Activated T-helper 2 cell treated with anti-CD3 and anti-CD28 coated beads, Interferon-gamma antibody, Interleukin-2, Interleukin-4, amounts not matched to agents 10 μg/mL and 5 μg/mL and 100 μg/mL, durations not matched to agents 14 hours and 24 hours and 36 hours (primary cell): ENCODE measurements at places on chromosomes 4 and X. TPM values are rescaled to one million over a fixed set of nuclear protein-coding genes. Genes with fewer than 3 reads are reported as not detected.

DNA sequence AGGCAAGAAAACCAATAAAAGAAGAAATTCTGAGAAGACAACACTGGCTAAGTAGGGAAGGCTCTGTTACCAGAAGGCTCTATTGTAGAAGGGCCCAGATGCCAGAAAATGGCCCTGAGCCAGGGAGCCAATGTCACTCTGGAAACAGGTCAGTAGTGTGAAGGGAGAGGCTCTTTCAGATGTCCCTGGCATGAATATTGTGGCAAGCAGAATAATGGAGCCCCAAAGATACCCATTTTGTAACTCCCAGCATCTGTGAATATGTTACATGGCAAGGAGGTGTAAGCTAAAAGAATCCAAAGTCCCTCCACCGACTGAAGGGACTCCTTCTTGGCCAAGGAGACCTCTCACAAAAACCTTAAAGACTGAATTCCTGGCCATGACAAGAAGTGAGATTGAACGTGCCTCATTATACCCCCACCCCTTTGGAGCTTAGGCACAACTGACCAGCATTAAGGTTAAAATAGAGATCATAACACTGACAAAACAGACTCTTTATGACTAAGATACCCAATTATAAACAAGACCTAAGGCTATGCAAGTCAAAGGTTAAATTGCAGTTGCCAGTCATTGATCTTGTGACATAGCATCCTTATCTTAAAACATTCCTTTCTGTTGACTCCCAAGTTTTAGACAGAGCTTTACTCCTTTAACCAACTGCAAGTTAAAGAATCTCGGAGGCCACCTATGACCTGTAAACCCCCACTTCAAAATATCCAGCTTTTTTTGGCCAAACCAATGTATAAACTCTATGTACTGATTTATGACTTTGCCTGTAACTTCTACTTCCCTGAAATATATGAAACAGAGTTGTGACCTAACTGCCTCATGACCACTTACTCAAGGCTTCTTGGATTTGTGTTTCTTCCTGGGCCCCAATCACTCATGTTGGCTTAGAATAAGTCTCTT lies 42.2 kb upstream of the SMIM10 start:
- no peak for DNase-seq

DNA sequence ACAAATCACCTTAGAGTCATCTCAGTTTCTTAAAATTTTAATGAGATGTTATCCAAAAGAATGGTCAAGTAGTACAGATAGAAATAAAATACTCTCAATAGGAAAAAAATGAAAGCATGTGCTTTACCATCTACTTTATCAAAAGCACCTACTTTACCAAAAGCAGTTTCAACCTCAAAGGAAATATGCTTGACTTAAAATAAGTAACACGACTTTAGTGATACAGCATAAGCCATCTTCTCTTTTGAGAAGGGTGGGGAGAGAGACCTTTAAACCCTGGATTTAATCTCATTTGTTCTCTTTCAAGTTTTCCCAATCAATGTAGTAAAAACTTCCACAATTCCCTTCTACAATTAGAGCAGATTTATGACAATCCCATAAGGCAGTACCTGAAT lies 26.5 kb downstream of the OTUD4 start:
- no peak for DNase-seq

GRCh38 chr4:54662901-54663585 lies 5.3 kb downstream of the KIT start:
- DNase-seq, result no peak

The HCFC1 gene
- 107 and 108 TPM in 2 replicates for total RNA-seq

GRCh38 chr4:2866160-2866861 lies 22.7 kb downstream of the ADD1 start:
- no peak for DNase-seq

- DNase-seq, result no peak
Observed at GRCh38 chr4:157045507-157046127, 30.3 kb upstream of the GLRB start.

DNA sequence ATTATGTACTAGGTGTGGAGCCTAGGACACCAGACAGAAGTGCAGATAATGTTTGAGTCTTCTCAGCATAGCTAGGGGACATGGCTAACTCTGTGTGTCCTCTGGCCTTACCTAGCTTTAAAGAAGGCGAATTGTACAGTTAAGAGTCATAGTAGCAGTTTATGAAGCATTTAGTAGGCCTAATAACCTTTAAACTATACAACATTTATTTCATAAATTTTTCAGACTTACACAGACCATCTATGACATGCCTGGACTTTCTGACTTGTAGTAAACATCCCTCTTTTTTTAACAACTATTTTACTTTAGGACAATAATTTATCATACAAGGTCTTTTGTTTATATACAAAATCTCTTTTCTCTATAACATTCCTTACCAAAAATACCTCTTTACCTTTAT lies 37.4 kb downstream of the ETNPPL start:
- no peak for DNase-seq

GRCh38 chrX:151790481-151791160 lies 56.1 kb downstream of the CNGA2 start:
- DNase-seq, result no peak

GRCh38 chrX:131779741-131780140 lies 235.9 kb downstream of the OR13H1 start:
- no peak for DNase-seq

The TAPT1 gene
- total RNA-seq, result 28.1 and 32.9 TPM in 2 replicates

DNA sequence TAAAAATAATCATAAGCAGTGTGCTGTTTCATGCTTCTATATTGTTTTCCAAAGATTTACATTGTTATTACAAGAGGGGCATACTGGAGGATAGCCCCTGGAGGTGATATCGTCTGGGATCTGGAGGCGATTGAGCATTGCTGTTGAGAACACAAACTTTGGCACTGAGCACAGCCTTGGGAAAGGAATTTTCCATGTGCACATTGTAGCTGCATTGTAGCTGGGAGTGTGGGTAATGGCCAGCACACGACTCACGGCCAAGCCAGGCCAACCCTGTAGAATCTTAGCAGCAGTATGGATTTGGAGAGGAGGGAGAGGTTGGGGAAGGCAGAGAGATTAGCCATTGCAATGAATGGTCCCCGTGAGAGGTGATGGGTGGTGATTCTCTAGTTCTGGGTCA lies 121.9 kb downstream of the SMIM20 start:
- DNase-seq, result no peak

DNA sequence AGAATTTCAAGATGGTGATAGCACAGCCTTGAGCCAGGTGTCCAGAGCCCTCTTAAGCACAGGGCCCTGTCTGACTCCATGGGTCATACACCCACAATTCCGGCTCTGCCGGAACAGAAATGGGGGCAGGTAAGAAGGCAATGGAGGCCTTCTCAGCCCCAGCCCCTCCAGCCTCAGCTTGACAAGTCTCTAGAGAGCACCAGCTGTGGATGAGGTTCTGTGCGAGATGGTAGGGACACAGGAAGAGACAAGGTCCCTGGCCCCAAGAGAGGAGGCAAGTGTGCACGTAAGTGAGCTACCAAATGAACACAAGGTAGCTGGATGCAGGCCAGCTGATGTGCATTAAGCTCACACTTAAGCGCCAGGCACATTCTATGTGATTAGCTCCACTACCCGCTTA lies 2.4 kb upstream of the PRRG3 start:
- DNase-seq, result no peak

DNA sequence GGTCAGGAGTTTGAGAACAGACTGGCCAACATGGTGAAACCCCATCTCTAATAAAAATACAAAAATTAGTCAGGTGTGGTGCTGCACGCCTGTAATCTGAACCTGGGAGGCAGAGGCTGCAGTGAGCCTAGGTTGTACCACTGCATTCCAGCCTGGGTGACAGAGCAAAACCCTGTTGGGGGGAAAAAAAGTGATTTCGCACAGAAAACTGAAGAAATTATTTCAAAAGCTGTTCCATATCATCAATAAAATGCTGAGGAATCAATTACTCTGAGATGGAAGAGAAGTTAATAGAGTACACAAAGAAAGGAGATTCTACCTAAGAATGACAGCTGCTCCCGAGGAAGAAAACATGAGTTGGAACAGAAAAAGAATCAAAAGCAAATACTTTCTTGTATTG lies 95.9 kb downstream of the PDGFC start:
- DNase-seq, result no peak

The COMMD8 gene
- 17.8 and 19.0 TPM in 2 replicates for total RNA-seq

DNA sequence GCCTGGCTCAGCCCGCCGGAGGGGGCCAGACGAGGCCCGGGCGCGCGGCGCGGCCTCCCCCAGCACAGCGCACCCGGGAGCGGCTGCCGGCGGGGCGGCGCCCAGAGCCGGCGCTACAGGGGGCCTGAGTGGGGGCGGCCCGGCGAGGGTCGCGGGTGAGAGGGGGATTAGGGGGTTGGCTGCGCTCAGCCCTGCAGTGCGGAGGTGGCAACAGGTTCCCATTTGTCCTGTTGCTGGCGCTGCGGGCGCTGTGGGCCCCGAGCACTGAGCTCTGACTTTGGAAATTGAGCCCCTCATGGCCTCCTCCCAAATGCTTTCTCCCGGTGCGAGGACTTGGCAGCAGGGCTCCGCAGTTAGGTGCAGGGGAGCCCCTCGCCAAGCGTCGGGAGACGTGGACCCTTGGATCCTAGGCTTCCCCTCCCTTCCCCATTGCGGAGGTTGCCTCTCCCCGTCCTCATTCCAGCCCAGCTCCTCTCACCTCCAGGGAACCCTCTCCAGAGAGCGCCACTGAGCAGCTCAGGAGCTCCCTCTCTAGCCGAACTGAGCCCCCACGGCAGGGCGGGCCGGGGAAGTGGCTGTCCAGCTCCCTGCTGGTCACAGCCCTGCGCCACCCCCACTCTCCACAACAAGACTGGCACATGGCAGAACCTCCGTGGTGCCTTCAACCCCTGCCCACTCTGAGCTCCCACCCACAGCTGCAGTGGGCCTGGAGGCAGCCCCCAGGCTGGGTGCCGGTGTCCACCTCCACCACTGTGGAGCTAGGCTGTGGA lies 2.5 kb upstream of the DUSP9 start:
- DNase-seq, result no peak

- DNase-seq, result no peak
Observed at GRCh38 chrX:55451141-55451540, 786 bp upstream of the MAGEH1 start.

GRCh38 chr4:26822546-26822945 lies 38.1 kb upstream of the STIM2 start:
- no peak for DNase-seq

DNA sequence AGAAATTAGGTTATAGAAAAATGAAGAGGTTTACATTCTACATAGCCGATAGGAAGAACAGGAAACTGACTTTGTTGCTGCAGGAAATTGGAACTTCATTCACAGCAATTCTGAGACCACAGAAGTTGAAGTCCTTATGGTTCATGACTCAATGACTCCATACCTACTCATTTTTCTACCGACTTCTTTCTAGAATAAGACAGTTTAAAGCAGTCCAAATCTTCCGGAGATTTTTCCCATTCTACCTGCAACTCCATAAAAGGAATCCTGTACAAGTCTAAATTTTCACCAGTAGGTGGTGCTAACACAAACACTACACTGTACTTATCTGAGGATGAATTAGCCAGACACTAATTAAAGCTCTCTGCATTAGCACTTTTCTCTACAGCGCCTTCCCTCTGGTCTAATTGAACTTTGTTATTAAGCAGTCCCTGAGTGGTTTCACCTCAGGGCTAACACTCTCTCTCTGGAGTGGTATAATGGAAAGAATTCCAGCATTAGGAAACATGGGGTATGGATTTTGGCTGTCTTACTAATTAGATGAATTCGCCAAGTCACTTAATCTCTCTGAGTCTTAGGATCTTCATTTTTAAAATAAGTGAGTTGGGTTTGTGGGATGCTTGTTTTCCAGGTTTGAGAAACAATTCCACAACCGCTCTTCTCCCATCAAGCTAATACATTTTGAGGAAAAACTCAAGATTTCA lies 167.9 kb downstream of the SMIM20 start:
- no peak for DNase-seq
